ENCODE measurements at places on chromosomes 7 and 10. TPM values are rescaled to one million over a fixed set of nuclear protein-coding genes. Genes with fewer than 3 reads are reported as not detected.

CRPPA gene
- 2.7 TPM for total RNA-seq

STOX1 gene
- total RNA-seq, result not detected

ACTL6B gene
- total RNA-seq, result not detected

OPALIN gene
- not detected for total RNA-seq

SCART1 gene
- 2.7 TPM for total RNA-seq

ELFN1 gene
- 0.74 TPM for total RNA-seq

ASAH2 gene
- total RNA-seq, result 2.3 TPM

RBM28 gene
- 19.0 TPM for total RNA-seq

ARMC10 gene
- 44.2 TPM for total RNA-seq

ATP5MK gene
- 210 TPM for total RNA-seq

CYP2C8 gene
- not detected for total RNA-seq

OR13A1 gene
- not detected for total RNA-seq

TMEM196 gene
- not detected for total RNA-seq

BTRC gene
- total RNA-seq, result 11.3 TPM

FAM241B gene
- total RNA-seq, result 0.89 TPM

PPP1R3A gene
- total RNA-seq, result not detected

VAX1 gene
- not detected for total RNA-seq

TIMM23B gene
- total RNA-seq, result 22.9 TPM

Data from smooth muscle cell of the umbilical artery (primary cell).